ENCODE measurements at places on chromosomes 12 and 14. TPM values are rescaled to one million over a fixed set of nuclear protein-coding genes. Genes with fewer than 3 reads are reported as not detected.
A peak's percentile ranks its signal among the peaks of the same experiment; 100 is the strongest.

Gene POTEM
- not detected for polyA plus RNA-seq

Gene GON7
- polyA plus RNA-seq, result 51.7 TPM

Gene ACVRL1
- 12.5 TPM for polyA plus RNA-seq

DNA sequence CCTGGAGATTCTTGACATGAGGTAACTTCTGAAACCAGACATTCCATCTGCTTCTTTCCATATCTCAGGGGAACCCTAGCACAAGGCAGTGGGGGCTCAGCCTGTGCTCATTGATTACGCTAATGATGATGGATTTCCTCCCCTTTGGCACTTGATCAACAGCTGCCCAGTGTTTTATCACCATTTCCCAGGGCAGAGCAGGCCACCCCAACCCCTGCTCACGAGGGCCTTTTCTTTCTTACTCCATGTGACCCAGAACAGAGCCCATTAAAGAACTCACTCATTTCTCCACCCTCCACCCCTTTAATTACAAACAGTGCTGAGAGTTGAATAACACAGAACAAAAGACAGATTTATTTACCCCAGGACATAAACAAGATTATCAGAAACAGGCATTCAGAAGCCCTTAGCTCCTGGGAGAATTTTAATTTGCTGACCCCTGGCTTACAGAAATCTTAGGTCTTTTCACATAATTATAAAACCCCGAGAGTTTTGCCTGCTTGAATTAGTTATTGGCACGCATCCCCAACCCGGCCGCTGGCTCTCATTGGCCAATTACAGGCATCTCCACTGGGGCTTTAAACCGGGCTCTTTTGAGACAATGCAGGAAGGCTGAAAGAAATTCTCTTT is 32.0 kb upstream of the CCDC60 start:
- no peak overlapping the region for H3K27ac ChIP-seq
- no peaks in the 10 kb centered on the region for H3K27me3 ChIP-seq

- no peaks in the 10 kb centered on the region for H3K27me3 ChIP-seq
- no peaks in the 10 kb centered on the region for H3K4me1 ChIP-seq
- H3K27ac ChIP-seq, result no peak overlapping the region
- no peak overlapping the region for H3K4me3 ChIP-seq
Observed at GRCh38 chr14:104182857-104183425, 44.6 kb downstream of the KIF26A start.

Gene PPFIA2
- 0.44 TPM for polyA plus RNA-seq

GRCh38 chr12:17148706-17149105 is 542.7 kb upstream of the LMO3 start:
- no peak overlapping the region for H3K4me3 ChIP-seq
- no peak for DNase-seq
- no peaks in the 10 kb centered on the region for H3K36me3 ChIP-seq
- H3K27ac ChIP-seq, result no peak overlapping the region
- no peaks in the 10 kb centered on the region for H3K27me3 ChIP-seq

- no peak overlapping the region for H3K27ac ChIP-seq
- no peaks in the 10 kb centered on the region for H3K27me3 ChIP-seq
- no peak overlapping the region for H3K4me3 ChIP-seq
- no peaks in the 10 kb centered on the region for H3K36me3 ChIP-seq
- DNase-seq, result no peak
Observed at GRCh38 chr12:19764408-19764807, 325.1 kb downstream of the AEBP2 start.

Gene CLEC4E
- polyA plus RNA-seq, result 2.0 TPM

Gene WNT1
- polyA plus RNA-seq, result not detected

GRCh38 chr12:4954621-4955354 is 45.1 kb downstream of the KCNA1 start:
- H3K27me3 ChIP-seq, result no peaks in the 10 kb centered on the region
- no peak overlapping the region for H3K27ac ChIP-seq
- no peak overlapping the region for H3K4me3 ChIP-seq
- H3K36me3 ChIP-seq, result no peaks in the 10 kb centered on the region
- peaks cover 13% of the 10 kb centered on the region for H3K4me1 ChIP-seq
- DNase-seq, result no peak

- H3K27me3 ChIP-seq, result no peaks in the 10 kb centered on the region
- no peak for DNase-seq
- no peaks in the 10 kb centered on the region for H3K36me3 ChIP-seq
- no peak overlapping the region for H3K4me3 ChIP-seq
- H3K4me1 ChIP-seq, result no peaks in the 10 kb centered on the region
Observed at GRCh38 chr12:42382013-42382696, 56.2 kb downstream of the PPHLN1 start.

DNA sequence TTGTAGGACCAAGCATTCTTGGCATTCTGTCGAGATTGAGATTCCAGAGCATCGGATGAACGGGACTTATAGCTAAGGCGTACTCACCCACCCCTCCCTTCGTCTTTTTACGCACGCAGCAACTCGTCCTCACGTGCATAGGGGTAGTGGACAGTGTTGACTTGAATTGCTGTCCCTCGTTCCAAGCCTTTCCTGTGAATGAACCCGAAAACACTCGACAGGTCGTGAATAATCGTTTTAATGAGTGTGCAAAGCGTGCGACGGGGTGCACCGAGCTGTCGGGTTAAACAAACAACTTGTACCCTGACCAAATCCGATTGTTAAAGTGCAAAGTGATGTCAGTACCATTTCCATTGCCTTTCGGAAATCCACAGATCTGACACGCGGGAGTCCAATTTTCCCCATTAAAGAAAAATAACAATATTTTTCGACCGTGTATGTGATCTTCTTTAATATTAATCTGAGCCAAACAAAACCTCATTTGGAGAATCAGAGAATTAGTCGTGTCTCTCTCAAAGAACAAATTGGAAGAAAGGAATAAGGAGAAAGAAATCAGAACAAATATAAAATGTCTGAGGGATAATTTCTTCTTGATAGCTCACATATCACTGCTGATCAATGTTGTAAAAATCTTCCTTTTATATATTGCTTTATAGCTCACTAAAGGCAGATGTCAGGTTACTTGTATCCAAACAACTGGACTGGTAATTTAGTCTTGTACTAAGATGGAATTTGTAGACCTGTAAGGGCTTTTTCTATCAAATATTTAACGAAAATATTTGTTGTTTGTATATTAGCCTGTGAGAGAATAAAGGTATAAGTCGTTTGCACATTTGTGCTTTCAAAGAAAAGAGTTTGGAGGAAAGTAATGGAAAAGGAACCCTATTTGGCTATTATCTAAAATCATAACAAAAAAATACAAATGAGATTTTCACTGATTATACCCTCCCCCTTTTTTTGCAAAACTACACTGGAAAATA is 11.8 kb downstream of the FOXG1 start:
- no peak for DNase-seq
- H3K27me3 ChIP-seq, result peaks cover 25% of the 10 kb centered on the region
- no peak overlapping the region for H3K27ac ChIP-seq
- no peaks in the 10 kb centered on the region for H3K36me3 ChIP-seq

DNA sequence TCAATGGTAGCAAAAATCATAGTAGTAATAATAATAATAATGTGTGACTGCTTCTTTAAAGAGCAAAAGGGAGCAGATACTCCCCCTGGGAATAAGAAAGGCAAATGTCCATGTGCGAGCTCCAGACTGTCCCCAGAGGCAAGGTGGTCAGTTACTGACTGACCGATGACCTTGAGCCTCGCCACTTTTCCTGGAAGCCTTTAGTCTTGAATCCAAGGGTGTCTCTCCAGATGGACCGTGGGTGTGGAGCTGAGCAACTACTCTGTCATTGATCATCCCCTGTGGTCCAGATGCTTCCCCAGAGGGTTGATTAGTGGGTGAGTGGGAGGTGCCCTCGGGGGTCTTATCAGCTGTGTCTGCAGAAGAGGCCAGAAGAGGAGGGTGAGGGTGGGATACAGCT is 418.5 kb upstream of the TBX3 start:
- no peaks in the 10 kb centered on the region for H3K4me1 ChIP-seq
- H3K36me3 ChIP-seq, result no peaks in the 10 kb centered on the region
- DNase-seq, result no peak
- no peaks in the 10 kb centered on the region for H3K27me3 ChIP-seq
- H3K4me3 ChIP-seq, result no peak overlapping the region

Gene ATP2A2
- 16.8 TPM for polyA plus RNA-seq

DNA sequence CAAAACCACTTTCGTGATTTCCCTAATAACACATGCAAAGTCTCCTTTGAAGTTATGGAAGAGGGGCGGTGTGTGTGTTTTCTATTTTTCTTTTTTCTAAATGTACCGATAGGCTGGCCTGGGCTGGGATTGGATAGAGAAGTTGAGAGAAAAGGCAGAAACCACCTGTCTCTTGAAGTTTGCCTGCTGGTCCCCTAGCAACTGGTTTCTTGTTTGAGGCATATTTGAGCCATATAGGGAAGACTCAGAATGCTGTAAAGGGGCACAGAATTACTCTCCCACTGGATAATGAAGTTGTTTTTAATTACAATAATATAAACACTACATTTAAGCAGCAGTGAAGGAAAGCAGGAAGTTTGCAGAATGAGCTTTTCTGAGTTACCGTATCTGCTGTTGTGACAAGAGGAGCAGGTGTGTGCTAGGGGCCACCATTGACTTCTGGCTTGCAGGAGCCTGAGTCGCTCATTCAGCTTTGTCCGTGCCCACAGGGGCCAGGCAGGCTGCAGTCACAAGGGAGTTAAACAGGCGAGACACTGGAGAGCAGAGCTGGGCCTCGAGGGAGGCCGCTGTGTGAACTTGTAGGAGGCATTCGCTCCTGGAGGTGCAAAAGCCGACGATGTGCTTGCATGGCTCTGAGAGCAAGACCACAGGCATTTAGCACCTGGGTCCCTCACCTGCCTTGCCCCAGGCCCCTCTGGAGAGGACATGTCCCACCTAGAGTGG is 173.8 kb upstream of the RGS6 start:
- H3K27me3 ChIP-seq, result no peaks in the 10 kb centered on the region

GRCh38 chr14:73467800-73468199 is 9.5 kb upstream of the NUMB start:
- no peak overlapping the region for H3K4me3 ChIP-seq
- peaks cover 26% of the 10 kb centered on the region for H3K4me1 ChIP-seq
- no peak for DNase-seq

DNA sequence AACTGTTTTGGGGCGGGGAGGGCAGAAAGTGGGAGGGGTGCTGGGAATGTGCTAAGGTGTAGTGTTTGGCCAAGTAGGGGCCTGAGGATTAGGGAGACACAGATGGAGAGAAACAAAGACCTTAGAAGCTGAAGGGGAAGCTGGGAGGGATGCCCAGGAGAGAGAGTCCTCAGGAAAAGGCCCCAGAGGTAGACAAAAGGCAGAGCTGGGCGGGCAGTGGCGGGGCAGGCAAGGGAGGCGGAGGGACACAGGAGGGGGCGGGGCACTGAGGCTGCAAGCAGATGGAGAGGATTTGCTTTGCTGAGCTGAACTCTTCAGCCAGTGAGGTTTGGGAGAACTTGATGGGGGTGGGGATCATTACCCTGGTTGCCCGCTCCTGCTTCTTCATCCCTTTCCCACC is 2.8 kb downstream of the PTMS start:
- H3K27me3 ChIP-seq, result no peaks in the 10 kb centered on the region
- H3K36me3 ChIP-seq, result peaks cover 5% of the 10 kb centered on the region
- H3K27ac ChIP-seq, result peak overlapping the region; percentile 97
- H3K4me1 ChIP-seq, result peaks cover 80% of the 10 kb centered on the region

DNA sequence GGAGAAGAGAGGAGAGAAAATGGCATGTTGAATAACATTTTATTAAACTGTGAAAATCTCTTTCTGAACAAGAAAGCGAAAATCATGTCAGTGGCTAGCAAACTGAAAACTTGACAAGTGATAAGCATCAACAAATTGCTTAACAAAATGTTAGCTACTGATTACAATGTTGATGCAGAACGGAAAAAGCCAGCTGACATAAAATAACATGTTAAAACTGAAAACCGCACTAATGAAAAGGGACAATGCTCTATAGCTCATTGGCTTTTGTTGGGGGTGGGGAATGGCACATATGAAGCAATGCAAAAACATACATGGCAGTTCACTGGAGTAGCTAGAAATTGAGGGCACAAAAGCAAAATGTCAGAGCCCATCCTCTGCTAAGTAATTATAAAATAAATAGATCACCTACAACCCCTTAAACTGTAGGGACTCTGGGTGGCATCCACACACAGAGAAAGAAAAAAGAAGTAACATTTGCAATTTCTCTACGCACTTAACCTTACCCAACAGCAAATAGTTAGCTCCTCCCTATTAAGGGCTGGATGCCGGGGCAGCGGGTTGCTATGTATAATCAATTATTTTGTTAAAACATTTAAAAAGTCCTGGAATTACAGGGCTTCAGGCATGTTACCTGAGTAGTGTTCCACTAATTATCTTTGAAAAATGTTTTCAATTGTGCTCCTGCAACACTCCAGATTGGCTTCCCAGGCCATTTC is 129.2 kb upstream of the USP15 start:
- no peak overlapping the region for H3K4me3 ChIP-seq
- no peak for DNase-seq
- no peaks in the 10 kb centered on the region for H3K27me3 ChIP-seq

Gene SETD1B
- 2.4 TPM for polyA plus RNA-seq

Gene OVCH1
- not detected for polyA plus RNA-seq

Gene SYCP3
- not detected for polyA plus RNA-seq

DNA sequence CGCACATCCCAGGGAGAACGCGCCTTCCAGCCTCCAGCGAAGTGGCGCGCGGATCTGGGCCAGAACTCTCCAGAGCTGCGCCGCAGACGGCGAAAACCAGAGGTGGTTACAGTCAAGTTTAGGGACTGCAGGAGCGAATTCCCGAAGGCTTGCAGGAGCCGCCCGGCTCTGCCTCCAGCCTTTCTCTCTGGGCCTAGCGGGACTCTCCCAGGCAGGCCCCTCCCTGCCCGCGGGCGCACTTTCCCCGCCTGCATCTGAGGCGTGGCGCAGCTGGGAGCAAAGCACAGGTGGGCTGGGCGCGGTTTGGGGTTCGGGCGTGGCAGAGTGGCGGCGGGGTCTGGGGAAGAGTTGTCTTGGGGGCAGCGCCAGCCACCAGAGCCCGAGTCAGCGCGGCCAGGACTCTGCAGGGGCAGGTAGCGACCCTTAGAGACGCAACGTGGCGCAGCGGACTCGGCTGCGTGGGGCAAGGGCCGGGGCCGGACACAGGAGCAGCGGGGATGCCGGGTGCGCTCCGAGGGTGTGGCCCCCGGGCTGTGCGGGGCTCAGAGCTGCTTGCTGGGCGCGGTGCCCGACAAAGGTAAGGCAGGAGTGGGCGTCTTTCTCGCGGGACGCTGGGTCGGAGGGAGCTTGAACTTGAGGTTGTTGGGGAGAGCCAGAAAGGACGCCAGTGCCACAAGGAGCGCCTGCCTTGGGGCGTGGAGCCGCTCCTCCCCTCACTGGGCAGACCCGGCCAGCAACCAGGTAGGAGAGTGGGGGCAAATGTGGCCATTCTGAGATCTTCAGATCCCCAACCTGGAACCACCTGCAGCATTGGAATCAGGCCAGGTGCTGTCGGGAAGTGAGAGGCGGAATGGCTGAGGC is 1126.0 kb downstream of the AACS start:
- DNase-seq, result no peak
- no peak overlapping the region for H3K4me3 ChIP-seq
- peaks cover 29% of the 10 kb centered on the region for H3K27me3 ChIP-seq
- no peaks in the 10 kb centered on the region for H3K4me1 ChIP-seq

GRCh38 chr12:107103097-107103496 is 9.7 kb upstream of the CRY1 start:
- H3K4me3 ChIP-seq, result no peak overlapping the region
- H3K36me3 ChIP-seq, result no peaks in the 10 kb centered on the region
- DNase-seq, result no peak
- no peaks in the 10 kb centered on the region for H3K27me3 ChIP-seq
- no peak overlapping the region for H3K27ac ChIP-seq

Gene PAX9
- polyA plus RNA-seq, result not detected

Gene RERG
- 4.8 TPM for polyA plus RNA-seq
